Natural killer cell (primary cell): ENCODE measurements at places on chromosomes 12 and 14.

DNA sequence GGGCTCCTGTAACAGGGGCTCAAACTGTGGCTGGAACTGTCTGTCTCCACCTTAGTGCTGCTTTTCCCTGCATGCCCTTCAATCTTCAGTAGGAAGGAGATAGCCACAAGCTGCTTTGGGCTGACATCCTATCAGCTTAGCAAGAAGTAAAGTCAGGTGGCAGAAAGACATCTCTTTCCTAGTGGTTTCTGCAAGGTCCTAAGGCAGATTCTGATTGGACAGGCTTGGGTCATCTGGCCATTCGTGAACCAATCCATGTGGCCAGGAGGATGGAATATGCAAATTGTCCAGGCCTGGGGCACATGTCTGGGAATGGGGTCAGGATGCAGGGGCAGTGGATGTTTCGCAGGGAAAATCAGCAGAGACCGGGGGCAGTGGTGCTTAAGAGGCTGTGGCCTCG, 5.2 kb downstream of the RITA1 start:
- H3K36me3 ChIP-seq = peaks cover 21% of the 10 kb centered on the region
- no peaks in the 10 kb centered on the region for H3K27me3 ChIP-seq
- no peak overlapping the region for H3K27ac ChIP-seq
- H3K4me1 ChIP-seq = peaks cover 13% of the 10 kb centered on the region
- no peak overlapping the region for H3K4me3 ChIP-seq

GRCh38 chr14:33676135-33676566, 274.7 kb downstream of the EGLN3 start:
- no peak overlapping the region for H3K27ac ChIP-seq
- H3K27me3 ChIP-seq = no peaks in the 10 kb centered on the region
- no peak for DNase-seq
- no peaks in the 10 kb centered on the region for H3K36me3 ChIP-seq
- H3K4me1 ChIP-seq = no peaks in the 10 kb centered on the region

GRCh38 chr12:78343657-78344056, 513.0 kb downstream of the NAV3 start:
- no peak overlapping the region for H3K4me3 ChIP-seq
- no peak overlapping the region for H3K27ac ChIP-seq
- no peaks in the 10 kb centered on the region for H3K27me3 ChIP-seq
- H3K36me3 ChIP-seq = no peaks in the 10 kb centered on the region
- no peak for DNase-seq
- no peaks in the 10 kb centered on the region for H3K4me1 ChIP-seq

- H3K27me3 ChIP-seq = no peaks in the 10 kb centered on the region
- no peak overlapping the region for H3K27ac ChIP-seq
- H3K4me1 ChIP-seq = peaks cover 19% of the 10 kb centered on the region
- no peaks in the 10 kb centered on the region for H3K36me3 ChIP-seq
- H3K4me3 ChIP-seq = no peak overlapping the region
These were observed 3.3 kb downstream of the FAR2 start for GRCh38 chr12:29152223-29152868.
